ENCODE measurements at places on chromosomes 2 and 18.
A peak's percentile ranks its signal among the peaks of the same experiment; 100 is the strongest.

DNA sequence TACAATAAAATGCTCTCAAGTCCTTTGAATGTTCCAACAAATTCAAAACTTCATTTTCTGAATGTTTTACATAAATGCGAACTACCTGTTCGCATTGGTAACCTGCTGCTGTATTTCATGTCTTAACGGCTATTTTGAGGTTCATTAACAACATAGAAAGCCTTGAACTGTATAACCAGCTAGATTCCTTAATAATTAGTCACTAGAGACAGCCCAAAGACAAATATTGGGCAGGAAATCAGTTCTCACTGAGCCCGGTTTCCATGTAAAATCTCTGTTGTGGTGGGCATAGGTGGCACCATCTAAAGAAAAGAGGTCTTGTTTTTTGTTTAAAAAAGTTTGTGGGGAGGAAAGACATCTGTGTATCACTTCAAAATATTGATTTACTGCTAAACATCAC lies 29.2 kb downstream of the PDIA6 start:
- DNase-seq, result no peak

GRCh38 chr2:45938649-45939511 lies 287.4 kb downstream of the PRKCE start:
- DNase-seq, result peak; percentile 83

DNA sequence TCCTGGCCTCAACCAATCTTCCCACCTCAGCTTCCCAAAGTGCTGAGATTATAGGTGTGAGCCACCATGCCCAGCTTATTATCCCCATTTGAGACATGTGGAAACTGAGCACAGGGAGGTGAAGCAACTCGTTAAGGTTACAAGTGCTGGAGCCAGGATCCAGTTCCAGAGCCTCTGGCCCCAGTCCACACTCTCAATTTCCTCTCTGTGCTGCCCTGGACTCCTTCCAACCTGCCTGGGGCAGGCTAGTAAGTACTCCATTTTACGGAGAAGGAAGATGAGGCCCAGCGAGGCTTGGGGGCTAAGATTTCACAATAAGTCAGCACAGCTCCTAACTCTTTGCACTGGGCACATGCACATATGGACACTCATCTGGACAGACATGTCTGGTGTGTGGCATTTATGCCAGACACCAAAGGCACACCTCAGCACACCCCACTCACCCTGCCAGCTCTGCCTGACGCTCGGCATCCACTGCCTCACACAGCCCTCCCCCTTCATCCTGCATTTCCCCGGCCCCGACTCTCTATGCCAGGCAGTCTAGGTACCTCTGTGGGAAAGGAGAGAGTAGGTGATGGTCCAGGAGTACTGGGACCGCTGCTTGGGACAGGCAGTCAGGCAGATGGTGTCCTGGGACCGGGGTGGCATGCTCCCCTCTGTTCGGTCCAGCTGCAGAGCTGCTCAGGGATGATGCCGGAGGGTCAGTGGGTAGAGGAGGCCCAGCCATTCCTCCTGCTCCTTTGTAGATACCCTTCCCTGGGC lies 20.5 kb downstream of the CFAP65 start:
- DNase-seq, result no peak

DNA sequence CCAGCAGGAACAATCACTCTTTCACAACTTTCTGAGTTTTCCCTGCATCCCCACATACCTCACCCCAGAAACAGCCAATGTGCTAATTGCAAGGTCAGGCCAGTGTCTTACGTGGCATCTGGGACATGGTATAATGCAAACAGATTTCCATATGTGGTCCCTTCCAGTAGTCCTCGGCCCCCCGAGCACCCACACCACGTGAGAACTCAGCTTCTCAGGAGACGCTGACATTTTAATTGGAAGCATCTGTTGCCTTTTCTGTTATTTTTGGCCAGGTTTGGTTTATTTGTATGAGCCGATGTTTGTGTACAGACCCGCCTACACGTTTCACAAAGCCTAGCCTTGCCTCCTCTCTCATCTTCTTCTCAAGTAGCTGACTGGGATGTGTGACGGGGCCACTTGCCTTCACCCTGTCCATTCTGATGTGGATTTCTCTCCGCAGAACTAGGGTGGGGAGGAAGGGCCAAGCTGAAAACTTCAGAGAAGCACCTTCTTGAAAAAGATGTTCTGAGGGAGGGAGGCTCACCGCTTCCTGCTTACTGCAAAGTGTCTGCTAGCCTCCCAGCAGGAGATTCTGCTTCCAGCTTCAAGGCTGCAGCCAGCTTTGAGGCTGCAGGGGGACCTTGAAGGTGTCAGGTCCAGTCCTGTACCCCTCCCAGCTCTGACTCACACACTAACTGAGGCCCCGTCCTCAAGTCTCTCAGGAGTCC lies 109.6 kb upstream of the SLC14A2 start:
- DNase-seq, result no peak
